EH (cell line): ENCODE measurements at places on chromosomes 4 and X.

- peak; percentile 6 for DNase-seq
These were observed 162.5 kb downstream of the PRDM5 start for GRCh38 chr4:120760047-120760446.

- no peak for DNase-seq
These were observed 27.8 kb upstream of the LIMCH1 start for GRCh38 chr4:41510179-41510578.

DNA sequence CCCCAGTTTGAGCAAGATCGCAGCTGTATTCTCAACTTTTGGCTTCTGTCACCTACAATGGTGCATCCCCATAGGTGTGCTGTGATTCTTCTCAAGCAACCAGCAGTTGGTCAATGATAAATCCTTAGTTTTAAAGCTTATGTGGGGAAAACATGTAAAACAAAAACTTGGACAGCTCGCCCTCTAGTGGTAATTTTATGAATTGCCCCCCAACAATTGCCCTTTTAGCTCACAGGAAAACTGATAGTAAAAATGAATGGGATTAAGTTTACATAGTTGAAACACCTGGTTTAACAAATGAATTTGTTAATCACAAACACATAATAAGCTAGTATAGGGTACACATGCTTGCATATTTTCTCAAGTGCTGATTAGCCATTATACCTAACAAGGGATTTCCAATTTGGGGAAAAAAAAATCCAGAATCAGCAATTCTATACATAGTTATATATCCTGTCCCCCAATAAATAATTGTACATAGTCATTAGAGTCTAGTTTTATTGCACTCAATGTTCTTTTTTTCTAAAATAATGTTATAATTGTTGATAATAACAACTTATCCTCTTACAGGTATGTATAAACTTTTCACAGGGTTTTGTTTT, 30.1 kb downstream of the TEX13A start:
- DNase-seq: peak; percentile 7

DNA sequence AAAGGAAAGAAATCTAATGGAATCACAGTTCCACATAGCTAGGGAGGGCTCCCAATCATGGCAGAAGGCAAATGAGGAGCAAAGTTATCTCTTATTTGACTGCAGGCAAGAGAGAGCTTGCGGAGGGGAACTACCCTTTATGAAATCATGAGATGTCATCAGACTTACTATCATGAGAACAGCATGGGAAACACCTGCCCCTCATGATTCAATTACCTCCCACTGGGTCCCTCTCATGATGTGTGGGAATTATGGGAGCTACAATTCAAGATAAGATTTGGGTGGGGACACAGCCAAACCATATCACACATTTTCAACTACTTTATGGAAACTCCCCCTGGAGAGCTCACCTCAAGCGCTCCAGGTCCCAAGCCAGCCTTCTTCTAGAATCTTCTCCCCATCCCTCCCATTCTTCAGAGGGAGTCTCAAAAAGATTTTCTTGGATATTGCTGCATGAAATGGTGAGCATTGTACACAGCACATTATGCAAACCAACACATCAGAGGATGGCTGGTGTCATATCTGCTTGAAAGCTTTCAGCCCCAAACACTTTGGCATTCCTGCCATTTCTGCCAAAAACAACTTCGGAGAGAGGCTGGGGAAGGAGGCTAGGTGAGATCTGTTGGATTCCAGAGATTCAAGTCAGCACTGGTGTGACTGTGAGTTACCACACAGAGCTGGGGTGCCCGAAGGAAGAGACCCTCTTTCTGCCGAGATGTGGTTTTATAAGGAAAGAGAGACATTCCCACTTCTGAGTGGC, 6.9 kb downstream of the FGFBP1 start:
- no peak for DNase-seq

GRCh38 chr4:142128529-142128928, 492.1 kb downstream of the IL15 start:
- peak; percentile 66 for DNase-seq

DNA sequence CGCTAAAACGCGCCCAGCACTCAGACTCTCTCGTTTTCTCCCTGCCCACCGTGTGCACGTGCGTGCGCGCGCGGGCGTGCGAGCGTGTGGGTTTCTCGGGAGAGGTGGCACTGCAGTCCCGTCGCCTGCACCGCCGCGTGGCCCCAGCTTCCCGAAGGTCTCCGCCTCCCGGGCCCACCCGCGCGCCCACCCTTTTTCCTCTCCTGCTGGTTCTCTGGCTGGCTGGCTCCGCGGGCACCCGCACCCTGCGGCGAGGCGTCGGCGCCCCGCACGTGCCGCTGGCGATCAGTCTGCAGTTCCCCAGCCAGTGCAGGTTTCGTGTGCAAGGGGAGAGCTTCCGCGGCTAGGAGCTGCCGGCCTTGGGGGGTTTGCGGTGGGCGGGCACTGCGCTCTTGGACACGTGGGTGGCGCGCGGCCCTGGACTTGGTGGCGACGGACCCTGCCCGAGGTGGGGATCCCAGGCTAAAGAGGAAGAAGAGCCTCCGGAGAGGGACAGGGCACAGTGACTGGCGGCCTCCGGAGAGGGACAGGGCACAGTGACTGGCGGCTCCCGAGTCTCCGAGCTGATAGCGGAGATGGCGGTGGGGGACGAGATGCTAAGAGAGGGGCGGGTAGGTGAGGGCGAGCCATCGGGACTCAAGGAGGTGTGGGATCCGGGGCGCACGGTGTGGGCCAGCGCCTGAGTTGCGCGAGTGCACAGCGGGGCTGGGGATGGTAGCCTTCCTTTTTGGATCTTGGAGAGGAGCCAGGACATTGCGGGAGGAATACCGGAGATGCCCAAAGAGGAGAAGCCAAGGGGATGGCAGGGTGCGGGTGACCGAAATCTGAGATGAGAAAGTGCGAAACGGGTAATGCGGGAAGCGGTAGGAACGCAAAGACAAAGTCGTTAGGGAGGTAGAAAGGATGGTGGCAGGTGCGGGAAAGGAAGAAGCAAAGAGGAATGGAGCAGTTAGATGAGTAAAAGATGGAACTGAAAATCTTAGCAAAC, at the start of gene FAM184B:
Gene FAM184B, minus strand, starts transcription at position 322 of the 988 bp plus-strand sequence. CDS start 322 bp downstream, outside the sequence.
- DNase-seq: peak; percentile 13

DNA sequence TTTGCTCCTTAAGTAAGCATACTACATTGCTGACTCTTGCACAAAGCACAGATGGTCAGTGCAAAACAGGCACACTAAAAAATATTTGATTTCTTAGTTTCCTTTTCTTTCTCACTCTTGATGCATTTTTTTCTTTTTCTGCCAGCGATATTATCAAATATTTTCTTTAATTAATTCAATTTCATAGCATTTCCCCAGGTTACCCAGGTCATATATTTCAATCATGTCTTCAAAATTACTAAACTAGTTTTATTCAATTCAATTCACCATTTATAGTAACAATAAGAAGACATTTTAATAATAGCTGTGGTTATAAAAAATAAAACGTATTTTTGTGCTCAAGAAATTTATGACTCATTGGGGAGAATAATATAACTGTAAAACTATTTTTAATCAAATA, 421.2 kb downstream of the GASK1B start:
- DNase-seq: no peak

- DNase-seq: peak; percentile 79
These were observed 89.7 kb downstream of the TMEM131L start for GRCh38 chr4:153555730-153556434.

DNA sequence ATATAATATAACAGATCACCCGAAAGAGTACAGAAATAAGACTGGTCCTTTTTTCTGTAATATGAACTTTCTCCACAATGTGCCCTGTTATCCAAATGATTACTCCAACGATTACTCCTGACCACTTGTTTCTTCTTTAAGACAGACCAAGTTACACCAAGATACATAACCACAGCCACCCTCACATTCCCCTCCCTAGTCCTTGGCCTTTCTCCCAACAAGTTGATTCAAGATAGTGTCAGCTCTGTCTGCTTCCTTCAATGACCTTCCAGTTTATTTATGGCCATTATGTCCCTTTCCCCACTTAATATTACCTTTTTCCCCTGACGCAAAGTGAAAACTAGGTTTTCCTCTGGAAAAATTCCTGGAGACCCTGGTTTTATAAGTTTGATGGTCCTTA, 397.2 kb downstream of the FAM47B start:
- DNase-seq: no peak

DNA sequence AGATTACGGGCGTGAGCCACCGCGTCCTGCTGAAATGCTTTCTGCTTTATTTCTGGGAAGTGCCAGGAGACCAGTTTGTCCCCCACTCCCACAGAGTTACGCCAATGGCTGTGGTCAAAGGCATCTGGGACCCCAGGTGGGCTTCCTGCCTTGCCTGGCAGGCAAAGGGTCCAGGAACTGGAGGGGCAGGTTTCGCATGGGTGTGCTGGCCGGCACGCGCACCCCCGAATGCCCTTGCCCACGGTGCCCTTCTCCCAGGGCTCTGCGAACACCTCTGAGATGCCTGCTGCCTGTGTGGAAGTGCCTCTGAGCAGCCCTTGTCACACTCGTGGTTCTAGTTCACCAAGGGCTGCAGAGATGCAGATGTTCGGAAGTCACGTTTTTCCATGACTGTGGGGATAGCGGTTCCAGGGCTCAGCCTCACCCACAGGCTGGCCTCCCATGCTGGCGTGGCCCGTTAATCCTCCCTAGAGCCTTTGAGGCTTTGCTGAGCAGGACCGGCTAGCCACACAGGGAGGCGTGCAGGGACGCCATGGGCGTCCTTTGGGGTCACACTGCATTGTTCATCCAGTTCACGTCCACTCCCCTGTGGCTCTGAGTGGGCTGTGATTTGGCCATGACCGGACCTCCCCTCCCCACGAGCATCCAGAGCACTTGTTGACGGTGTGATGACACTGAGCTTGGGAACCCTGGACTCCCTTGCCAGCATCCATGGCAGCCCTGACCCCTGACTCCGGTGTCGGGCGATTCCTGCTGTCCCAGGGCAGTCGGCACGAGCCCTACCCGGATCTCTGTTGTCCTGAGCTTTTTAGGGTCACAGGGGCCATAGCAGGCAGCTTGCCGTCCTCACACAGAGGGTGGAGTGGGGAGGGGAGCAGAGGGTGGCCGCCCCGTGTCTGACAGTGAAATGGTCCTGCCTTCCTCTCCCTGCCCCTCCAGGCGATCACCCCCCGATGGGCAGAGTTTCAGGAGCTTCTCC, 12.7 kb upstream of the ADD1 start:
- no peak for DNase-seq

- peak; percentile 35 for DNase-seq
These were observed 368.5 kb downstream of the PCDH7 start for GRCh38 chr4:31088600-31089230.

DNA sequence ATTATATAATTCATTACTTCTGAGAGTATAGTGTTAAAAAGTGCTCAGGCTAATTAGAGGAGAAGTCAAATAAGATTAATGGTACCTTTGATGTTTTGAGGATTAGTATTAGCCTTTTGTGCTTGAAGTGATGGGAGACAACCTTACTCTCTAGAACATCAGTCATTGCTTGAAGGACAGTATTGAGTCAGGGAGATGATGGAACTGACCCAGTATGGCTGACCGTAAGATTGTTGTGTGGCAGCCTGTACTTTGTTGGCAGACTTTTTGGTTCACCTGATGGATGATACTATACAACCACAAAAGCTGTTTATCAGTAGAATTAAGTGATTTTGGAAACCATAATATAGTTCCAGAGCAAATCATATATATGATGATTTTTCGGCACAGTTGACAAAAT, 9.9 kb downstream of the OGT start:
- DNase-seq: no peak

DNA sequence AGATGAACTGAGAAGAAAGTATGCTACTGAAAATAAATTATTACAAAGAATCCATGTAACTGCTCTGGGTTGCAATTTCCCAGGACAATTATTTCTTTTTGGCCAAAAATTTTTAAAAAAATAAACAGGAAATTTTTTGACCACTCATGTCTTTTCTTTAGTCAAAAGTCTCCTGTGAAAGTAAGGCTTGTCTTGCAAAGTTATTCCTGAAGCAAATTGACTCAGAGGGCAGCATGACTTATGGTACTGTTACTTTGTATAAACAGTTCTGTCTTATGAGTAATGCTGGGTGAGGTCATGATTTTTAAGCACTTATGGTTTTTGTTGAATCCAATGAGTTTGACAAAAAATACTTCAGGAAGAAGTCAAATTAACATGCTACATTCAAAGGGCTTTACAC, 292.8 kb upstream of the ARSJ start:
- peak; percentile 99 for DNase-seq

DNA sequence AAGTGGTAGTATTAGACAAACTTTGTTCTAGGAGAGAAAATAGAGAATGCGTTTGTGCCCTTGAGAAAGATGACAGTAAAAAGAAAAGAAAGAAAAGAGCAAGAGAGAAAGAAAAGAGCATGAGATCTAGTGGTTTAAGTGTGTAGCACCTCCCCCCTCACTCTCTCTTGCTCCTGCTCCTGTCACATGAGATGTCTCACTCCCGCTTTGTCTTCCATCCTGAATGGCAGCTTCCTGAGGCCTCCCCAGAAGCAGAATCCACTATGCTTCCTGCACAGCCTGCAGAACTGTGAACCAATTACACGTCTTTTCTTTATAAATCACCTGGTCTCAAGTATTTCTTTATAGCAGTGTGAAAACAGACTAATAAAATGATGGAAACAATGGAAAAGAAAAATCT, 499.6 kb downstream of the ACTRT1 start:
- no peak for DNase-seq

GRCh38 chr4:174156239-174156826, 127.1 kb downstream of the FBXO8 start:
- peak; percentile 38 for DNase-seq

DNA sequence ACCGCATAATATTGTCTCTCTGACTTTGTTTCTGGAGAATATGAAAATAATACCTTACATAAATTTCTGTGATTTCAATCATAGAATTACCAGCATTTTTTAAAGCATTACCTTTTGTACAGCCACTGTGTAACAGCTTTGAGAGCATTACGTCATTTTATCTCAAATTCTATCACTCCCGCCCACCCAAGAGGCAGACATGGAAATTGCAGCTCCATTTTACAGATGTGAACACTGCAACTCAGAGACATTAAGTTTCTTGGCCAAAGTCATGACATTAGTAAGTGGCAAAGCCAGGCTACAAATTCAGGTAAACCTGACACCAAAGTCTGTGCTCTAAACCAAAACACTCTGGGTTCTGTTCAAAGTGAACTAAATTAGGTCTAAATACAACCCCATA, 33.6 kb upstream of the KDR start:
- DNase-seq: no peak

GRCh38 chr4:89992744-89993143, 98.1 kb downstream of the MMRN1 start:
- DNase-seq: no peak

DNA sequence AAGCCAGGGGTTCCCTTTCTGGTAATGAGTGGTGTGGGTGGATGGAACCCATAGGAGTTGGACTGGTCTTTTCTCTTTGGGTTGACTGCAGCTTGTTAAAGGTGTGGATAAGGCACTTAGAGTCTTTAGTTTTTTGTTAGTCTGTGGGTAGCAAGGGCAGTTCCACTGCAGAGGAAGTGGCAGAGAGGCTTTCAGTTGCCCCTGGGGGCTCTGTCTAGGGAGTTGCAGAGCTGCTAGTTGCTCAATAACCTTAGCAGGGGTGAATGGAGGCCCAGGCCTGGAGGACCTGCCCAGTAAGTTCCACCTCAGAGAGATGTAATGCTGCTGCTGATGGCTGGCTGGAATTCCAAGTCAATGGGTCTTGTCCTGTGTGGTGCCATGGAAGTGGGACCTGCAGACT, 282.6 kb upstream of the NDST4 start:
- no peak for DNase-seq
